ENCODE measurements at places on chromosomes 2 and 18.

- DNase-seq = no peak
Measured at GRCh38 chr2:134433979-134434378, 180.1 kb downstream of the MGAT5 start.

GRCh38 chr18:63223837-63224236, 95.7 kb downstream of the BCL2 start:
- DNase-seq = no peak

DNA sequence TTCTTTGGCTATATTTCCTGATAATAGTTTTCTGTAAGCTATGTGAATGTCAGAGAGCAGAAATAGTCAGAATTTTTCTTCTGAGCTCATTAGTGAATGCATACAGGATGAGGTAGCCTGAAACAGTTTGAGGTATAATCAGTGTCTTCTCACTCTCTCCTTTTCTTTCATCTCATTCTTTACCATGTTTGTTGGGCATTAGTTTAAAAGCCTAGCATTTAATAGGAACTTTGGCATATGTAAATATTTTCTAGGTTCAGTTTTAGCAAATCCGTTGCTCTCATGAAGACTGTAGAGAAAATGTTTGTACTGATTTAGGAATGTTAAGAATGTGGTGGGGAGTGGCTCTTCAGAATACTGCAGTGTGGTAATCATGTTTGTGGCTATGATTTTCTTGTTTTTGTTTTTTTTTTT, 119.4 kb downstream of the PARD3B start:
- DNase-seq = no peak

DNA sequence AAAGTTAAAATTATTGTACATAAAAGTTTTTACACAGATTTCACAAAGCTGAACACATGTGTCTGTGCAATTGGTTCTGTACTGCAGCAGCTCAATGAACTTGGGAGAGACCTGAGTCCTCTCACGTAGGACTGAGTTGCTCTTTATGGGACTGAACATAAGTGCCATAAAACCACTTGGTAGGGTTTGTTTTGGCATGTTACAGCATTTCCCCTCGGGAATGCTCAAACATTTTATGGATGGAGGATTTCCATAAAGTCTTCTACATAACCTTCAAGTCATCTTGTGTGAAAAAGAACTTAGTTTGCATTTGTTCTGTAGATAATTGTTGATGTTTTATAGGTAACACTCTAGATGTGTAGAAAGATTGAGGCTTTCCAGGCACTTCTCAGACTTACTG, 15.9 kb downstream of the LYPD6 start:
- no peak for DNase-seq

DNA sequence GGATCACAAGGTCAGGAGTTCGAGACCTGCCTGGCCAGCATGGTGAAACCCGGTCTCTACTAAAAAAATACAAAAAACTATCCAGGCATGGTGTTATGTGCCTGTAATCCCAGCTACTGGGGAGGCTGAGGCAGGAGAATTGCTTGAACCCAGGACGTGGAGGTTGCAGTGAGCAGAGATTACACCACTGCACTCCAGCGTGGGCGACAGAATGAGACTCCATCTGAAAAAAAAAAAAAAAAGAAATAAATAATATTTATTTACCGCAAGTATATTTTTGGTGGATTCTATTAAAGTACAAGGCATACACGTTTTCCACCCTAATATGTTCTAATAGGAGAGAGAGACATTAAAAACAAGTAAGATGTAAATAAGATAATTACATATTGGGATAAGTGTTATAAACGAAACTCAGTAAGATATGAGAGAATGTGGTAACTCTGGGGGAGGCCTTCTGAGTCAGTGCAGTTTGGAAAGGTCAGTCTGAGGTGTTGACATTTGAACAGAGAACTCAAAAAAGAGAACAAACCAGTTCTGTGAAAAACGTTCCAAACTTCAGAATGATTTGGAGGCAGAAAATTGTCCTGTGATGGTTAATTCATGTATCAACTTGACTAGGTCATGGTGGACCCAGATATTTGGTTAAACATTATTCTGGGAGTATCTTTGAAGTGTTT, 8.8 kb upstream of the POLI start:
- no peak for DNase-seq

- DNase-seq = no peak
Measured at GRCh38 chr2:6421138-6421730, 444.5 kb downstream of the CMPK2 start.

- DNase-seq = no peak
Measured at GRCh38 chr18:6557770-6558248, 143.1 kb upstream of the L3MBTL4 start.

- DNase-seq = no peak
Measured at GRCh38 chr2:179376881-179377280, 112.2 kb upstream of the SESTD1 start.

DNA sequence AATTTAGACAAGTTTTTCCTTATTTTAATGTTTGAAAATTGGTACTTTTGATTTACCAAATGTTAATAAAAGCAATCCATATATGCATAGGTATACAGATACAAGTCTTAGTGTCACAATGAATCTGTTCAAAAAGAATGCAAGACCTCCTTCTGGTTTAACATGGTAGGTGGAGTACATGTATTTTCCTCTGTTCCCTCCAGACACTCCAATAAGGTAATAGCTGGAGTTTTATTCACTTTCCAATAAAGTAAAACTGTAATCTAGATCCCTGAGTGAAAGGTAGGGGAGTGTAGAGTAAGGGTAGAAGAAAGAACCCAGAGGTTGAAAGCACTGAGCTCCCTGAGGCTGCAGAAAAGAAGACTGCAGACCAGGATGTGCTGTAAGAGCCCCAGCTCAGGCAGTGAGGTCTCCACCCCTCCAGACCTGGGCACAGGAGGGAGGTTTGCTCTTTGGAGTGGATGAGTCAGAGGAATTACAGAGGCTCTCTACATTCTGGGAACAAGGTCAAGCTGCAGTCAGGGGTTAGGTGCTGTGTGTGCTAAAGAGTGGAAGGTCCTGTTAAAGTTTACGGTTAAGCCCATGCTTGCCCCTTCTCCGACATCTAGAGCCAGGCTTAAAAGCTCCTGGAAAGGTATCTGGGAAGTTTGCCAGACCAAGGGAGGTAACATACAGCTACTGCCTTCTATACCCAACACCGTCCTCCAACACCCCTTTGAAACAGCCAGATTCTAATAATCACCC, 27.6 kb upstream of the STAT1 start:
- no peak for DNase-seq

GRCh38 chr2:200993097-200993496, 29.6 kb upstream of the ORC2 start:
- no peak for DNase-seq

GRCh38 chr2:19895535-19895934, 6.2 kb downstream of the TTC32 start:
- DNase-seq = no peak

DNA sequence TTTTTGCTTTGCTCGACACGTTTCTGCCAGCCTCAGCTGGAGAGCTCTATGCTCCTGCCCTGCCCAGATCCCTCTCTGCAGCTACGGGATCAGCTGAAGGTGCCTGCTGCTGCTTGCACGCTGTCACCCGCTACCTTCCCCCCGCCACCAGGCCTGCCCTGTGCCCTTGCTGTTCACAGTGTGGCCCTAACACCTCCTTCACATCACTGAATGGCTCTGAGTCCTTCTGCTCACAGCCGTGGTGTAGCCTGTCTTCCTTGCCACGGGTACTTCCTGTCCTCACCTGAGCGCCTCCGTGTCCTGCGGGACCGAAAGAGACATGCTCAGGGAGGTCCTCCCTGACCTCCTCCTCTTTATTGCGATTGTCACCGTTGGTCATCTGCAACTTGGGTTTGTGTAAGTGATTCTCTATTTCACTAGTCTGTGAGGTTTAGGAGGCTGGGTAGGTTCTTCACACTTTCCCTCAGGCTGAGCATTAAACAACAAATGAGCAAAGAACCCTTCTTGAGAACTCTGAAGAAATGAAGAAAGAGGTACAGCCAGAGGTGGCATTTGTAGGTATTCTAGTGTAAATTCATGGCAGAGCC, 127.5 kb downstream of the NCK2 start:
- DNase-seq = no peak

GRCh38 chr18:55416791-55417190, 171.2 kb downstream of the TCF4 start:
- no peak for DNase-seq

- DNase-seq = no peak
Measured at GRCh38 chr2:178018141-178018540, 54.4 kb downstream of the PDE11A start.

DNA sequence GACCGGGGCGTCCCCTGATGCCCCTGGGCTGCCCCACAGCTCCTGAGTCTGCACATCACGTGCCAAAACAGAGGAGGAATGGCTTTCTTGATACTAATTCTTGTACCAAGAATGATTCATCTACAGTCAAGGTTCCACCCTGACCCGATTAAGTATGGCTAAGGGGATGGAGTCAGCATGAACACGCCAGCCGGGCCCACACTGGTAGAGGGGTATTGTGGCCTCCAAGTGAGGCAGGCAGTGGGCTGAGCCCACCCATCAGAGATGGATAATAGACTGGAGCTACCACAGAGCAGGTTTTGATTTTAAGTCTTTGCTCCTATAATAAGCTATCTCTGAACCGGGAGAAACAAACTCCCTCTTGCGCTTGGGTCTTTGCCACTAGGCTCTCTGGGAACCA, 17.9 kb upstream of the GNAL start:
- no peak for DNase-seq

GRCh38 chr2:120602251-120602650, 133.4 kb upstream of the GLI2 start:
- no peak for DNase-seq

DNA sequence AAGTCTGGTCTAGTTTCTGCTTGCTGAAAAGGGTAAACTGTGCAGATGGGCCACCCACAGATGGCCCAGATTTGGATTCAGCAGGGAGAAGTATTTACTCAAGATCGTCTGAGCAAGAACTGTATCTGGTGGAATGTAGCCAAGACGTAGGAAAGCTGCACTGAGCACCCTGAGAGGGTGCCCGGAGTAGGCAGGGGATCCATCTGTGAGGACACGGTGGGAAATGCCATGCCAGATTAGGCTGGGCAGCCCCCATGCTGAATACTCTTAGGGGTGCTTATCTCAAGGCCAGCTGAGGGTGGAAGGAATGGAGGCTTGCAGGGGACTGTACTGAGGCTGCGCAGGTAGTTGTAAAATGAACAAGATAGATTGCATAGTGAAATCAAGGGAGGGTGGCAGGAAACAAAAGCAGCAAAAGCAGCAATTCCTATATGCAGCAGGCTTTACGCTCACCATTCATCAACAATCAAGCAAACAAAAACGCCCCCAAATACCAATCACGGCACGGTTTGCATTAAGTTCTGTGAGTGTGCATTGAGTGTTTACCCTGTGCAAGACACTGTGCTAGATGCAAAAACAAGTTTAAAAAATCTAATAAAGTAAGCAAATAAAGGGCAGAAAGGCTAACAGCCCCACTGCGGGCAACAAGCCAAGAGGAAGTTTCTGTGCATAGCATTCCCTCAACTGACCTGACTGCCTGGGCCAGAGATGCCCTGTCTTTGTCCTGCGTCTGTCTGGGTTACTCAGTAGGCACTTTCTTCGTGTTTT, 32.2 kb upstream of the LPIN2 start:
- no peak for DNase-seq

DNA sequence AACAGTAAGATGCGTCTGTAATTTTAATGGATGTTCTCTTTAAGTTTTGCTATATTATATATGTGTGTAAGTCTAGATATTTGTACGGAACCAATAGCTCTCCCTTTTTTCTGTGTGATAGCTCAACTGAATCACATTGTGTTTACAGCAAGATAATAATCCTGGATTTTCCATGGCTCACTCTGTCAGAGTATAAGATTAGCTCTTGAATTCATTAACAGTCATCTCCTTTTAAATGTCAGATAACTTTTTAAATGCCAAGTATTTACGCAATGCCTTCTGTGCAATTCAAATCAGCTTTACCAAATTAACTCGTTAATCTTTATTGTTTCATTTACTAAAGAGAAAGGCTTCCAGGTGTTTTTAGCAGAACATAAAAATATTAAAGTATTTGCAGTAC, 76.9 kb downstream of the KIAA2012 start:
- no peak for DNase-seq

DNA sequence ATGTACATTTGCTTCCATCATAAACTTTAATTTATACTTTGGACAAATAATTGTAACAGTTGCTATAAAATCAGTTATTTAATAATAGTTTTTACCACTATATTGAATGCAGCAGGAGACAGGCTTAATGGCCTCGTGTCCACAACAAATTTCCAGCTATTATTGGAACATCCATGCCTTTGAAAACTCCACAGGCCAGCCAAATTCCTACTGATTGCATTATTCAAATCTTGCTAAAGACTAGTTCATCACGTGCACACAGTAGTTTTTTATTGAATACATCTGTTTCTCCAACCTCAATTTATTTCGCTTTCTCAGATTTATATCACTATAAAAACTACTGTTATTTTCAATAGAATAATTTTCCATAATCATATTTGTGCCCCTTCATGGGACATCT, 18.4 kb upstream of the PTPRM start:
- DNase-seq = no peak

DNA sequence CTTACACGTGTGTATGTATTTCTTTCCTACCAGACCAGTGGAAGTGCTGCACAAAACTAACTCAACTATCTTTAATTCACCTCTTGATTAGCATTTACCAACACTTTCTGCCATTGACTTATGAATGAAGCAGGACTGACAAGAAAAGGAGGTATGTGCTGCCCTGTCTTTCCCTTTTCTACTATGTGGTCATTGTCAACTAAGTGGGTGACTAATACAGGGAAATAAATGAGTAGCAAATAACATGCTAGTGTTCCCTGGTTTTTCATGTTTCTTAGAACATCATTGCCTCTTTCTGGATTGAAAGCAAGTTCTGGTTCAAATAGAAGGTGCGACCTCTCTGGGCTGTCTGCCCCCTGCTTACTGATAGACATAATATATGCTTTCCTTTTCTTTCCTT, 58.0 kb downstream of the LINC00305 start:
- no peak for DNase-seq
